Cardiac atrium fibroblast (primary cell): ENCODE measurements at places on chromosomes 1 and 21. TPM values are rescaled to one million over a fixed set of nuclear protein-coding genes. Genes with fewer than 3 reads are reported as not detected.

Gene CAMSAP2
- total RNA-seq: 16.0 and 17.1 TPM in 2 replicates

Gene AQP10
- total RNA-seq: not detected in 2 replicates

Gene CSF1
- 53.4 and 87.2 TPM in 2 replicates for total RNA-seq

Gene KCNT2
- total RNA-seq: 17.5 and 35.5 TPM in 2 replicates

Gene DRAXIN
- under 0.01 and 0.16 TPM in 2 replicates for total RNA-seq

Gene HENMT1
- 5.5 and 6.9 TPM in 2 replicates for total RNA-seq

Gene LAMC2
- total RNA-seq: 4.3 and 5.3 TPM in 2 replicates

Gene FAM163A
- total RNA-seq: not detected in 2 replicates

Gene KCNE2
- total RNA-seq: not detected in 2 replicates
